ENCODE measurements at places on chromosomes 5 and 9.

GRCh38 chr5:151706906-151707305, 20.2 kb upstream of the SPARC start:
- DNase-seq = no peak

DNA sequence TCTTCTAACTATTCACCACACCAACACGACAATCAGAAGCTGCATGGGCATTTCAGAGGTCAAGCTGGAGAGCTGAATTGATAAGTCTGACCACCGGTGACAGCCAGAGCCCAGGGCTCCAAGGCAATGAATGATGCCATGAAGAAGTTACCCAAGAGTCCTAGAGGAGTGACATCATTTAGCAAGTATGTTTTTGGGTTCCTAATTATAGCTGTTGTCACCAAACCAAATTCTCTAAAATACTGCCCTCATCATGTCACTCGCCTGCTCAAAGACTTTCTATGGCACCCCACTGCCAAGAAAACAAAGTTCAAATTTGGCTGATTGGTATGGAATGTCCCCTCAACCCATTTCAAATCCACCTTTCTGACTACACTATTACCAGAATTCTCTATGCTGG, 235.1 kb downstream of the SPOCK1 start:
- no peak for DNase-seq

GRCh38 chr9:91060520-91061343, 259.1 kb downstream of the SYK start:
- DNase-seq = no peak

DNA sequence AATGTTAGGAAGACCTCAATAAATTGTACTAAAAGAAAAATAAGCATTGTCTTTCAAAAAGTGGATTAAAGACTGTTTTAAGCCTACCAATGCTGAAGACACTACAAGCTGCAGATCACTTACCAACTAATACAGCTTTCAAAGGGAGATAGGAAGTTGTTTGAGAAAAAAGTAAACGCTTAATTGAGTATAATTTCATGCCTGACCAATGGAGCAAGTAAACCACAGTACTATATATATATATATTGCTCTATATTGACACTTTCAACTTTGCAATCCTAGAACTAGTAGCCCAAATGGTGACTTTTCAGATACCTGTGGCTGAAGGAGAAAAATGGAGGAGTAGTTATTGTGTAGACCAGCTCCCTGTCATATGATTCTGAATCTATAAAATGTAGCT, 85.7 kb downstream of the FREM1 start:
- DNase-seq = no peak

DNA sequence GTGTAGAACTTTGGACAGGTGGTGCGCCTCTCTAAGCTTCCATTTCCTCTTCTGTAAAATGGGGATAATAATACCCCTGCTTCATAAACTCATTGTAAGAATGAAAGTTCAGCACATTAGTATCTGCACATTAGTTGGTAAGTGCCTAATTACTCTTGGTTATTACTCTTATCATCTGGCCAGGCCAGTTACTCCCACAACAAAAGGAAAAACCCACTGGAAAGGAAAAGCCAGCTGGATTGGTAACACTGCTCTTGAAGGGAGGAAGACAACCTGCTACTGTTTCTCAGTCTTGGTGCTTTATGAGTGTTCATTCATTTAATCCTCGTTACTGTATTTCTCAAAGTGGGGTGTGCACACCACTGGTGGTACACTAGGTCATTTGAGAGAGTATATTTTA, 251.4 kb downstream of the ARHGAP26 start:
- no peak for DNase-seq

DNA sequence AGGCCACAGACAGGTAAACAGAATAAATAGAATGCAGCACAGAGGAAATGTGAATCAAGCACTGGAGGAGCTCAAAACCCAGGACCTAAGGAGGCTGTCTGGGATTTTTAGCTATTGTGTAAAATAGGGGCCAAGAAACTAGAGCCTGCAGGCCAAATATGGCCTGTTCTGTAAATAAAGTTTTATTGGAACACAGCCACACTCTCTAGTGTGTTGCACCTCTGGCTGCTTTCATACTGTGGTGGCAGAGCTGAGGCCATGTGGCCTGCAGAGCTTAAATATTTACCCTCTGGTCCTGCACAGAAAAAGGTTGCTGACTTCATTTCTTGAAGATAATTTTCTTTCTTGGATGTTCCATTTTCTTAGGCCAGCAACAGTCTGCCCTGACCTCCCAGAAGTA, 136.4 kb downstream of the WDR41 start:
- DNase-seq = no peak

- DNase-seq = no peak
These were observed 23.5 kb downstream of the DUSP1 start for GRCh38 chr5:172747471-172747870.

- DNase-seq = no peak
These were observed 53.1 kb upstream of the S1PR3 start for GRCh38 chr9:88938189-88938588.

- no peak for DNase-seq
These were observed 116.0 kb upstream of the LMX1B start for GRCh38 chr9:126497660-126498275.

GRCh38 chr5:161414037-161414436, 132.5 kb downstream of the GABRB2 start:
- no peak for DNase-seq

DNA sequence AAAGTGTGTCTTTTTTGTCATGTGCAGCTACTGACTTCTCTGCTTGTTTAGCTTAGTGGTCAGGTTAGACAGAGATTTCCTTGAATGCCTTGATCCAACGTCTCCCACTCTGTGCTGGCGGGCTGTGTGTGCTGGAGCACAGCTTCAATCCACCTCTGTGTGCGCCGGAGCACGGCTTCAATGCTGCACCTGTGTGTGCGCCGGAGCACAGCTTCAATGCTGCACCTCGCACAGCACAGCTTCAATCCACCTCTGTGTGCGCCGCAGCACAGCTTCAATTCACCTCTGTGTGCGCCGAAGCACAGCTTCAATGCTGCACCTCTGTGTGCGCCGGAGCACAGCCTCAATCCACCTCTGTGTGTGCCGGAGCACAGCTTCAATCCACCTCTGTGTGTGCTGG, 69.0 kb upstream of the PHYKPL start:
- DNase-seq = no peak

GRCh38 chr9:34171753-34172535, 6.9 kb upstream of the UBAP1 start:
- no peak for DNase-seq

DNA sequence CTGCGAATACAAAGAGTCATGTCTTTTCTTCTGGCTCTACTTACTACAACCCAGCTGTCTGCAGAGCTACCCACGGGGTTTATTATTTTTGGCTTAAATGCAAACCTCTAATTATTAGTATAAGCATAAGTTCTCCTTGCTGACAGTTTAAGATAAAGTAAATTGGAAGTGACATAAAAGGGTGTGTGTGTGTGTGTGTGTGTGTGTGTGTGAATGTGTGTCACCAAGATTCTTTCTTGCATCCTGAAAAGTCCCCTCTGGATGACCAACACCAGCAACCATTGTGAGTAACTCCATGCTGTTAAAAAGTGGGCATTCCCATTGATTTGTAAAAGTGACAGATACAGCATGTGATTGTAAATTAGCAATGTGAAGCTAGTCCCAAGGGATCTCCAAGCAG, 803.8 kb upstream of the ZNF608 start:
- DNase-seq = no peak

DNA sequence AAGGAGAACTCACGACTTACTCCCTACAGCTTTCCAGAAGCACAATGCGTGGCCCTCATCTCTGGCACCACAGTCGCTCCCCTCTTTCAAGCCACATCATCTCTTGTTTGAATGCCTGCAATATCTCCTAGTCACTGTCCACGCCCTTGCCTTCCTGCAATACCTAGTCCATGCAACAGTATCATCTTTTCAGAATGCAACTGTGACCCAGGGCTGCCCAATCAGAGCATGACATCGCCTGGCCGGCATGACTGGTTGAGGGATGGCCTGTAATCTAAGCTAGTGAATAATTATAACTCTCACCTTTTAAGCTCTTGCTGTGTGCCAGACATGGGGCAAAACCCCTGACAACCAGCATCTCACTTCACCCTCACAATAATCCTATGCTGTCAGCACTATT, 52.5 kb upstream of the CPEB4 start:
- no peak for DNase-seq

DNA sequence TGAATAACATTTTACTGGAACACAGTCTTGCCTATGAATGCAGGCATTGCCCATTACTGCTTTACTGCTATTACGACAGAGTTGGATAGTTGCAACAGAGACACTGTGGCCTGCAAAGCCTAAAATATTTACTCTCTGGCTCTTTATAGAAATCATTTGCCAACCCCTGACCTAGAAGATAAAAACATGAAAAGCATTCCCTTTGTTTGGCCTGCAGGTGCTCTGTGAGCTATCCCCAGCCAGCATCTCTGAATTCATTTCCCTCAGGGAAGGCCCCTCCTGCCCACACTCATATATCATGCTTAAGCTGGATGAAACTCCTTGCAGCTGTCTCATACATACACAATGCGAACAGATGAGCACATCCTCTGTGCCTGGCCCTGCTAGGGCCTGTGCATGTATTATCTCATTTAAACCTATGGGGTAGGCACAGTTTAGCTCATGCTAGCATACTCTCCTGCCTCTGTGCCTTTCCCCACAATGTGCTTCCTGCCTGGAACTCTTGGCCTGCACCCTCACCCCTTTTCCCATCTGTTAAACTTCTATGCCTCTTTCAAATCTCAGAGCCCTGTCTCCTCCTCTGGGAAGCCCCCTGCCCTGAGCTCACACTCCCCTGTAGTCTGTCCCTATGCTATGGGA, 193.1 kb downstream of the PAX5 start:
- DNase-seq = no peak

DNA sequence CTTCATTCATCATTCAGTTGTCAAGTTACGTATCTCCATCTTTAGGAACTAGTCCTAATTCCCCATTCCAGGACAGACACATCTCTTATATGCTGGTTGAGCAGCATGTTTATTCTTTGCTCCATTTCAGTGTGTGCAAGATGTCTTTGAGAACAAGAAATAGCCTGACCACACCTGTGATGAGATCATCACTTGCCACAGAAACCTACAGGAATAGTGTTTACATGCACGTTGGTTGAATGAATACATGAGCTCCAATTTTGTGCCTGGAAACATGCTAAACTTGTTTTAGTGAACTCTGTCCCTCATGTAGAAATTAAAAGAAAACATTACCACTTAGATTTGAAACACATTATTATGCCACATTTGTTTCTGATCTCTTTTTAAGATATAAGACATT, 489.1 kb downstream of the CDH18 start:
- DNase-seq = no peak

DNA sequence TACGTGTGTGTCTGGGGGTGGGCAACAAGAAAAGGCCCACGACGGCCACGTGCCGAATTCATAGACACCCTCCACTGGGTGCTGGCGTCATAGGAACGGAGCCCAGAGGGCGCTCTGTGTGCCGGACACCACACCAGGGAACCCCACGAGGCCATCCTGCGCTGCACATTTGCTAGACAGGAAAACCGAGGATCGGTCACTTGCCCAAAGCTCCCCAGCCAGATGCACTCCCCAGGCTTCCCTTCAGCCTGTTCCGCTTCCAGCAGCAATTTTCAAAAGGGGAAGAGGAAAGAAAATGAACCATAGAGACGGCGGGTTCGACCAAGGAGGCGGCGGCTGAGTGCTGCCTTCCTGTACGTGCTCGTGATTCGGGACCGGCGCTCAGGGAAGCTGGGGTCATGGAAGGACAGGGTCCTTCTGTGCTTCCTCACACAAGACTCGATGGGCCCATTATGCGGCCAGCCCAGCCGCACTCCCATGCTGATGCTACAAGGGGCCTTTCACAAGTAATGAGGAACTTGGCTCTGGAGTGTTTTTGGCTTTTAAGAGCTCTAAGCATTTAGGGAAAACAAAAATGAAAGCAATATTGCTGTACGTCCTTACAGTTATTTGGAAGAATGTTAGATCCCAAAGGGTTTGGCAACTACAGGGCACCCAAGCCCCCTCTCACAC, 124.6 kb upstream of the SARDH start:
- DNase-seq = peak; percentile 30

GRCh38 chr5:27548484-27548883, 510.1 kb upstream of the CDH9 start:
- no peak for DNase-seq

DNA sequence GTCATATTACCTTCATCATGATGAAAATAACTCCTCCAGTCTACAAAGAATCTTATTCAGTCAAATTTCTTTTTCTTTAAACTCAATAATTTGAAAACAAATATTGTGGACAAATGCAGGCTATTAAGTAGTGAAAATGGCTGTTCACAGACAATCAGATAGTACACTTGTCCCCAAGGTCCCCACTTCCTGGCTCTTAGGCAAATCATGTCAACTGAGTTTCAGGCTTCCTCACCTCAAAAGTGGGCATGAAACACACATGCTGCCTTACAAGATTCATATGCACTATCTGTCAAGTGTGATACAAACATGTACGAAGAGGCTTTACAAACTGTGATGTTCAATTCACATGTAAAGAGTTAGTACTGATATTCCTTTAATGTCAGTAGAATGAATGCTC, 385.2 kb upstream of the SEMA6A start:
- no peak for DNase-seq

DNA sequence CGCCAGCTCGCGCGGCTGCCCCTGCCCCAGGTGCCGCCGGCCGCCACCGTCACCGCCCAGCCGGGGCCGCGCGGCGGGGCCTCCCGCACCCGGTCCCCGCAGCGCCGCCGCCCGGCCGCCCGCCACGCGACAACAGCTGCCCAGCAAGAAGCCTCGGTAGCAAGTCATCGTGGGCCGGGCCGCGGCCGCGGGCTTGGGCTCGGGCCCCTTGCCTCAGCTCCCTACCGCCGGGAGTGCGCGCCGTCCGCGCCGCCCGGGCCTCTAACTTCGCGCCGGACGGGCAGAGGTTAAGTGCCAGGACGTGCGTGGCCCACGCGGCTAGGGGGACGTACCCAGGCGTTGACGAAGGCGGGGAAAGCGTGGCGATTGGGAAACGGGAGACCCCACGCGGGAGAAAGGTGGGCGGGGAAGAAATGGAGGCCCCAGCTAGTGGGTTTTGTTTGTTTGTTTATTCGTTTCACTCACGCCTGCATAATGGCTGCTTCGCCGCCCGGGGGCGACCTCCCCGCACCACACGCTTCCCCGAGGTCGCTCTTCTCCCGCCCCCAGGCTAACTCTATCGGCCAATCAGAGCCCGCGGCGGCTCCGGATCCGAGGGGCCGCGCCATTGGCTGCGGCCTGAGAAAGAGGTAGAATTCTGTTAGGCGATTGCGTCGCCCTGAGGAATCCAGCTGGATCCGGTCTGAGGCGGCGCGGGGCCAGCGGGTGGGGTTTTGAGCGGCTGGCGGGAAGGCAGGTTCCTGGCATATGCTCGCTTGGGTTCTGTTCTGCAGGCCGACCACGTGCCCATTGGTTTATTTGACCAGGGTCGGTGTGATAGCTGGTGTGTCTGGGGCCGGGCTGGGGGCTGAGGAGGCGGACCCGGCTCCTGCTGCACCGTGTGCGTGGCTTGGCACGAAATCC, at the start of gene NADK2:
TSS of gene NADK2 (minus strand) at position 295 of the 903 bp plus-strand sequence. CDS start at position 168, 127 bp downstream.
- DNase-seq = peak; percentile 99

DNA sequence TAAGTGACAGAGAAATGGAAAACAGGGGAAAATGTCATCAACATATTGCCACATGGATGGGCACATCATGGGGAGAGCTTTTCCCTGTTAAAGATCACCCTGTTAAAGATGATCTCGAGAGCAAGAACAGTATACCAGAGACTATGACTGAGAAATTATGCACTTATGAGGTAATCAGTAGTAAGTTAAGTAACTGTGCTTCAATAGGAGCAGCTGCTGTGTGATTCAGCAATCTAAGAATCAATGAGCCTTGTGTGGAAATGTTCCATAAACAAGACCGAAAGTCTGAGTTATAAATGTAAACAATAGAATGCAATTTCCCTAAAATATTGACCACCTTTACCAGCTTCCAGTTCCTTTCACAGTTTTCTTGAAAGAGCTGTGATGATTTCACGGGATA, 582.3 kb downstream of the CAAP1 start:
- no peak for DNase-seq
